Vagina (tissue), 2 donors: ENCODE measurements at places on chromosomes 6 and 20. TPM values are rescaled to one million over a fixed set of nuclear protein-coding genes. Genes with fewer than 3 reads are reported as not detected.

The HAO1 gene
- not detected for total RNA-seq

GRCh38 chr6:102680413-102680812, 1286.9 kb downstream of the GRIK2 start:
- DNase-seq = no peak

GRCh38 chr6:760982-761955, 68.3 kb upstream of the EXOC2 start:
- DNase-seq = no peak

The IL17F gene
- not detected for total RNA-seq

- no peak for DNase-seq
Measured at GRCh38 chr6:134422426-134423231, 104.7 kb upstream of the SGK1 start.

The SMPD2 gene
- 21.4 TPM for total RNA-seq

DNA sequence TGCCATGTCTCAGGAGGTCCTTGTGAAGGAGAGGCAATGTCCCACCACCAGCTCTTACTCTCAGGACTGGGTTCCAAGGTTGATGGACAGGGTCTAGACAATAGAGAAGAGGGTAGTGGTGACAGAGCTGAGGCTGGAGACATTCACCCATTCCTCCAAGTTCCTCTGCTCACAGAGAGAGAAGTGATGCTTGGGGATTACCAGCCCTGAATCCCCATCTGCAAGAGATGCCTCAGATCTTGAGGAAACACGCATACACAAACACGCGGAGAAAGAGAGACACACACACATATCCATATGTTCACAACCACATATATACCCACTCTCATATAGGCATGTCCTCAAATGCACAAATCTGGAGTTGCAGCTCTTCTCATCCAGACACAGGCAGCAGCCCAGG, 15.2 kb upstream of the CD83 start:
- DNase-seq = no peak

DNA sequence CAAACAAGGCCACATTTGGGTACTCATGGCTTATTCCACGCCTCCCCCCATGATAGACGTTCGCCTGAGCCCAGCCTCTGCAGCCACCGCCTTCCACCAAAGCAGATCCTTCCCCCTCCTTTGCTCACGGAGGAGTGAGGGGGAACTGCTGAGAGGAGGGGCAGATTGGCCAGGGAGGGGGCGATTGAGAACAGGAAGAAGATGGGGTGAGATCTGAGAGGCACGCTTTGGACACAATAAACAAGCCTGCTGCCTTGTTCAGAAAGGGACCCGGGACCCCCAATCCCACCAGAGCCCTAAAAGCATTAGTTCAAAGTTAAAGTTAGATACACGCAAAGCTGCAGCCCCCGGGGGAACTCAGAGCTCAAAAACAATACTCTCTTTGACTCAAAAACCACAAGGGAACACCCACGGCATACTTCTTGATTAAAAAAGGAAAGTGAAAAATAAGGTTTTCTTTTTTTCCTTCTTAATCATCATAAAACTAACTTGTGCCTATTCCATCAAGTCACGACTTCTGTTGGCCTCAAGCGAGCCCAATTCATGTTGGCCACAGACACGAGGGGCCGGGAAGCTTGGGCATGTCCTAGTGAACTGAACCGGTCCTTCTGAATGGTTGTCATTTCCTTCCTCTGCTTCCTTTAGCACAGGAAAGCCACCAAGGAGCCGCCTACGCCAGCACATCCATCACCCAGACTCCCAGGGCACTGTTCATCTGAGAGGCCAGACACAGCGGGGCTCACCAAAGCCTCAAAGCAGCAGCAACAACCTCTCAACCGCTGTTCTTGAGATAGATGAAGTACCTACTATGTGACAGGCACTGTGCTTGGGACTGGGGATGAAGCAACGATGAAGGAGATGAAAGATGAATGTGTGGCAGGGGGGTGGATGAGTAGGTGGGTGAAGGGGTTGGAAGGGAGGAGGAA, 44.7 kb downstream of the NFATC2 start:
- no peak for DNase-seq

The PRL gene
- not detected for total RNA-seq

The COL12A1 gene
- total RNA-seq = 130 TPM
